ENCODE measurements at places on chromosomes 3 and 15.

GRCh38 chr3:20105513-20106280 is 65.5 kb downstream of the KAT2B start:
- DNase-seq = no peak

DNA sequence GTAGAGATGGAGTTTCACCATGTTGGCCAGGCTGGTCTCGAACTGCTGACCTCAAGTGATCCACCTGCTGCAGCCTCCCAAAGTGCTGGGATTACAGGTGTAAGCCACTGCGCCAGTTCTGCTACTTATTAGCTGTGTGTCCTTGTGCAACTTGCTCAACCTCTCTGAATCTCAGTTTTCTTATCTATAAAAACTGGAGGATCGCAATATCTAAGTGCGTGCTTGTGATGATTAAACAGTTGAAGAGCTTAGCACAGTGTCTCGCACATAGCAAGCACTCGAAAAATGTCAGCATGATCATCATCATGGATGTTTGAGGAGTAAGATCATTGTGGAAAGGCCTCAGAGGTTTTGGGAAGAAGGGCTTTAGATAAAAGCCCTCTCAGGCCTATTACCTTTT is 10.8 kb downstream of the CLCN2 start:
- DNase-seq = no peak

- no peak for DNase-seq
These were observed 222.4 kb downstream of the IL20RB start for GRCh38 chr3:137180220-137180619.

DNA sequence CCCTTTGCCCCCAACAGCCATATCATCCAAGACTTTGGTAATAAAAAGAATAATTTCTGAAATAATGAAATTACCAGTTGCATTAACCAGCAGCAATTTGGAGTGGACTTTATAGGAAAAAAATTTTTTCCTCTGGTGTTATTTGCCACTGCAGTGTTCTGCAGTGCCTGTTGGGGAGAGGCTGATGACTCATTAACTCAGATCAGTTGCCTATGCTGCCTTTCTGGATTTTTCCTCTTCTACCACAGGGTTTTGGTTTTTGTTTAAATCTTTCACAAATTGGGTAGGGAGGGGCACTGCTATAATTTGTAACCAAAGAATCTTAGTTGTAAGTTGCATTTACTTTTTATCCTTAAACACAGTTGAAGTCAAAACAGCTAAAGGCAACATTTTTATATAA is 22.7 kb downstream of the ATP6V1A start:
- DNase-seq = peak; percentile 27

- no peak for DNase-seq
These were observed 681.2 kb upstream of the GRM7 start for GRCh38 chr3:6179761-6180160.

DNA sequence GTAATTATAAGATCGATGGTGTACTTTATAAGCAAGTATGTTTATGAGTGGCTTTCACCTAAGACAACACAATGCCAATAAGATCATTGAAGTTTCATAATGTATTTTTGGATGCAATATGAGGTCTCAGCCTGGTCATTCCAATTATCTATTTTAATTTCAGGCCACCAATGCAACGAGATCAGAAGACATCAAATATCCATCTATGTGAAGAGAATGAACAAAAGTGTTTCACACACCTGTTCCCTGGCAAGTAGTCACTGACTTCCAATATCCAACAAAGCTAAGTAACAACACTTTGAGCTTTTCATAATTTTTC is 53.6 kb upstream of the TMCO5A start:
- no peak for DNase-seq

GRCh38 chr3:196311-197148 is at the start of gene CHL1:
Gene CHL1 (plus strand): TSS chr3:196763. CDS start chr3:319777, 123,014 bp downstream.
- DNase-seq = peak; percentile 5

DNA sequence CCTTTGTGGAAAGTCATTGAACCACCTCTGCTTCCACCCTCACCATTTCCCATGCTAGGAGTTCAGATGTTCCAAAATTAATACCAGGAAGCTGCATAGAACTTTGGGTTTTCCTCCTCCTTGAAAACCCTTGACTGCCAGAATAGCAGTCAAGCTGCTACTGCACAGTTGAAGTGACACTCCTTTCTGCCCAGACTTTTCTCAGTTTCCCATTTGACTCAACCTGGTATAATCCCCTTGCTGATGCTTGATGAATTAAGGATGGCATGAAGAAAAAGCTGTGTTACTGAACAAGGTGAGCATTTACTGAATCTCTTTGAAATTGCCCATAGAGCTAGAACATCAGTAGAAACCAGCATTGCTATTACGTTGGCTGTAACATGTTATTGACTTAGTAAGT is 286.0 kb downstream of the EDEM1 start:
- no peak for DNase-seq

GRCh38 chr3:135056733-135057310 is 261.8 kb downstream of the EPHB1 start:
- no peak for DNase-seq

DNA sequence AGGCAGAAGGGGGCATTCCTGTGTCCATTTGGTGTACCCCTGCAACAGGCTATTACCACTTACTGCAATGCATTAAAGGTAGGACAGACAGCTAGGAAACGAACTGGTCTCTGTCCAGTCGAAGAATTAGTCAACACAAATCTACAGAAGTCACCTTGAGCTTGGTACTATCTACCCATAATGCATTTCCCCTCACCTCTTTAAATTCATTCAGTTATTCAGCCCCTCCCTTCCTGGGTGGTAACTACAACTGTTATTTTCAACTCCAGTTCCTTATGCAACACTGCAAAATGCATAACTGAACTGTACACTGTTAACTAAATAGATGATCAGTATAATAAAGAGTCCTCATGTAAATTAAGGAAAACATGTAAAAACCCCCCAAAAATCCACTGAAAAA is 77.6 kb downstream of the MAGI1 start:
- no peak for DNase-seq

Data from hematopoietic multipotent progenitor cell treated with erythropoietin and hydrocortisone succinate and interleukin-3 and kit ligand, for 4 days (in vitro differentiated cells).